ENCODE measurements at places on chromosomes 4 and X. TPM values are rescaled to one million over a fixed set of nuclear protein-coding genes. Genes with fewer than 3 reads are reported as not detected.

- DNase-seq, result no peak
Observed at GRCh38 chr4:139514382-139515059, 41.5 kb downstream of the SETD7 start.

DNA sequence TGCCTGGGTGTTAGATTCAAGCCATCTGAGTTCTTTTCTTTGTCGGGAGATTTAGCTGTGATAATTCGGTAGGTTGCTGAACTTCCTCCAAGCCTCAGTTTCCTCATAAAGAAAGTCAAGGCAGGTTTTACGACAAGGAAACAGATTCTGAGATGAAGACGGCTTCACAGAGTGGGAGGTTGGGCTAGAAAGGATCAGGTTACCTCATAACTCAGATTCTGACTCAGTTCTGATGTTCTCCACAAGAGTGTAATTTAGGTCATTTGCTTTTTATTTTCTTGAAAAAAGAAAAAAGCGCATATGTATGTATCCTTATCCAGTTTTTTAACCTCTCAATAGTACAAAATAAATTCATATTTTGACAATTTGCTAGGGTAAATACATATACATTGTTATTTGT, 47.2 kb upstream of the ELOVL6 start:
- no peak for DNase-seq

- no peak for DNase-seq
Observed at GRCh38 chr4:15914291-15914690, 24.2 kb downstream of the FGFBP1 start.

- no peak for DNase-seq
Observed at GRCh38 chr4:147477439-147477838, 3.5 kb upstream of the EDNRA start.

SH3RF1 gene
- total RNA-seq, result 18.8 TPM

HSFX1 gene
- 1.00 TPM for total RNA-seq

SAGE1 gene
- total RNA-seq, result not detected

ZCCHC18 gene
- 2.6 TPM for total RNA-seq
